Effector memory CD4-positive, alpha-beta T cell (primary cell): ENCODE measurements at places on chromosomes 2 and 18.

DNA sequence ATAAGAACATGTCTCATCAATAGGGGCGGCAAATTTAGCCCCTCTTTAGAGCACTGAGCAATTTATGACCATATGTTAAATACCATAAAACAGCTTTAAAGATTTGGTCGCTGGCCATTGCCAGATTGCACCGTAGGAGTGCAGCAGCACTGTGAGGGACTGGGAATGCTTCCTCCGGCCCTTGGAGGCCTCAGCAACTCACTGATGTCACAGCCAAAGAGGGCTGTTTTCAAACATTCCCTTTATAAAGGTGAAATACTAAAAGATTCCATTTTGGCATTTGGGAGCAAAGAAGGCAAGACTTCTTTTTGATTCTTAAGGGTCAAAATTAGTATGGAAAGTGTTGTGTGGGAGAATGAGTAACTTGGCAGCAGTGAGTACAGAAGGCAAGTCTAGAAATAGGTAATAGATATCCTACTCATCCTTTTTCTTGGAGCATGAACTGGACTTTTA is 63.7 kb downstream of the BABAM2 start:
- no peak for DNase-seq

DNA sequence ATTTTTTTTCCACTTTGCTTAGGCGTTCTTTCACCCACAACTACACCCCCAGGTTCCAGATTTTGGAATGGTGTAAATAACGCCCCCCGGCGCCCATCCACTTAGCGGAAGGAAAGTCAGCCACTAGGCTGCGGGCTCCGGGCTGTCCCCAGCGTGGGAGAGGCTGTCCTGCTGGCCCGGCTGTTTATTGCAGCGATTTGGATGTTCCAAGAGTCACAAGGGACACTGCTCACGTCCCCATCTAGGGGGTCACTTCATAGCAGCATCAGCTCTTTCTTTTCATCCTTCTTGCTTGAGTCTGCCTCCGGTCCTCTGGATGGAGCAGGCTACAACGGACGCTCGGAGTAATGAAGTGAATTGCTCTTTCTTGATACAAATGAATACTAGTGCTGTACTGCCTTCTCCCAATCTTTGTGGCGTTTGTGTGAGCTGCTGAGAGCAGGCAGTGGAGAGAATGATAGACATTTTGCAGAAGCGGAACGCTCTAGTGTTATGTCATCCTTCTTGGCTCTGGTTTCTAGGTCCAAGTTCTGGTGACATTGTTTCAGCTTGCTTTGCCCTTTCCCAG is 50.7 kb upstream of the PAIP2B start:
- DNase-seq = peak; percentile 1

- DNase-seq = no peak
These were observed 17.5 kb downstream of the TRAPPC12 start for GRCh38 chr2:3396920-3397559.

- no peak for DNase-seq
These were observed 149.4 kb upstream of the KLF7 start for GRCh38 chr2:207315131-207315530.

DNA sequence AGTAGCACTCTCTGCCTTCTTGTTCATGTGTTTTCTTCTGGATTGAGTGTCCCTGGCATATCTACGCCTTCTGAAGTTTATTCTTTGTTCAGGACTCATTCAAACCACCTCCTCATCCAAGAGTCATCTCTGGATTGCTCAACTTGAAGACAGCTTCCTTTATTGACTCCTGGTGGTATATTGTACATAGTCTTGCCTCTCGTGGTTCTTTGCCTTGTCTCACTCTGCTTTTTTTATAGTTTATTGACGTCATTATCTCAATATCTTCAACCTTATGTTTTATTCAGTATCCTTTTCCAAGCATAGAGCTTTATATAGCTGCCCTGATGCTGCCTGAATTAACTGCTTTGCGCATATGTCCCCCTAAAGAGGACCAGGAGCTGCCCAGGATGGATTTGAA is 161.7 kb downstream of the INSIG2 start:
- DNase-seq = no peak
